ENCODE measurements at places on chromosomes 5 and 9. TPM values are rescaled to one million over a fixed set of nuclear protein-coding genes. Genes with fewer than 3 reads are reported as not detected.

CCDC171 gene
- total RNA-seq: 1.8 TPM

CDH9 gene
- not detected for total RNA-seq

PCDHB15 gene
- 0.17 TPM for total RNA-seq

ADAMTS16 gene
- not detected for total RNA-seq

S100Z gene
- total RNA-seq: 2.3 TPM

IFNA2 gene
- not detected for total RNA-seq

GPX3 gene
- not detected for total RNA-seq

MSH3 gene
- 14.3 TPM for total RNA-seq

MRPL22 gene
- total RNA-seq: 28.0 TPM

ABO gene
- total RNA-seq: 0.29 TPM

GPR151 gene
- not detected for total RNA-seq

DRD1 gene
- not detected for total RNA-seq

IL9 gene
- total RNA-seq: not detected

LIX1 gene
- total RNA-seq: not detected

ITK gene
- total RNA-seq: 421 TPM

SPAAR gene
- total RNA-seq: not detected

LHFPL2 gene
- total RNA-seq: 2.7 TPM

SH3PXD2B gene
- 0.38 TPM for total RNA-seq

EPB41L4A gene
- 0.44 TPM for total RNA-seq

TERT gene
- not detected for total RNA-seq

DNAI1 gene
- total RNA-seq: not detected

BASP1 gene
- 0.69 TPM for total RNA-seq

NMUR2 gene
- total RNA-seq: not detected

ZFP2 gene
- 2.4 TPM for total RNA-seq

CLIC3 gene
- 3.1 TPM for total RNA-seq

PCDHB14 gene
- 0.14 TPM for total RNA-seq

TRIM36 gene
- total RNA-seq: not detected

ADRB2 gene
- 6.1 TPM for total RNA-seq

TRIM7 gene
- total RNA-seq: 4.2 TPM

CD74 gene
- total RNA-seq: 178 TPM

NUDT12 gene
- total RNA-seq: 2.5 TPM

SHROOM1 gene
- total RNA-seq: 0.49 TPM

SPINK5 gene
- total RNA-seq: not detected

ZNF483 gene
- 17.6 TPM for total RNA-seq

TRIM14 gene
- 86.1 TPM for total RNA-seq

MGAT4B gene
- total RNA-seq: 121 TPM

REEP2 gene
- total RNA-seq: not detected

RAB24 gene
- total RNA-seq: 19.8 TPM

ZCCHC10 gene
- 20.1 TPM for total RNA-seq

FOXD4L3 gene
- total RNA-seq: 0.32 TPM

CENPK gene
- 13.6 TPM for total RNA-seq

CMBL gene
- 1.9 TPM for total RNA-seq

MELK gene
- 0.38 TPM for total RNA-seq

PRLR gene
- total RNA-seq: not detected

BARX1 gene
- total RNA-seq: not detected

CWC27 gene
- 16.8 TPM for total RNA-seq

CCNJL gene
- not detected for total RNA-seq

SPINK6 gene
- total RNA-seq: not detected

SNCAIP gene
- total RNA-seq: not detected

PIP5K1B gene
- 0.12 TPM for total RNA-seq

ALAD gene
- total RNA-seq: 39.9 TPM

ADAMTS2 gene
- not detected for total RNA-seq

PCDHA10 gene
- total RNA-seq: not detected

MTREX gene
- total RNA-seq: 73.3 TPM

PPP3R2 gene
- total RNA-seq: not detected

C9orf50 gene
- total RNA-seq: not detected

CDKN2B-AS1 gene
- total RNA-seq: 1.9 TPM

KCTD16 gene
- 0.14 TPM for total RNA-seq

Data from CD4-positive, alpha-beta memory T cell (primary cell).